Left ventricle myocardium inferior (tissue), 1 donor: ENCODE measurements at places on chromosomes 7 and 10. TPM values are rescaled to one million over a fixed set of nuclear protein-coding genes. Genes with fewer than 3 reads are reported as not detected.

GRCh38 chr10:80455461-80456349, 1.6 kb downstream of the TSPAN14 start:
- DNase-seq, result no peak

The OR2A5 gene
- total RNA-seq, result not detected

The SCART1 gene
- total RNA-seq, result 0.36 TPM

DNA sequence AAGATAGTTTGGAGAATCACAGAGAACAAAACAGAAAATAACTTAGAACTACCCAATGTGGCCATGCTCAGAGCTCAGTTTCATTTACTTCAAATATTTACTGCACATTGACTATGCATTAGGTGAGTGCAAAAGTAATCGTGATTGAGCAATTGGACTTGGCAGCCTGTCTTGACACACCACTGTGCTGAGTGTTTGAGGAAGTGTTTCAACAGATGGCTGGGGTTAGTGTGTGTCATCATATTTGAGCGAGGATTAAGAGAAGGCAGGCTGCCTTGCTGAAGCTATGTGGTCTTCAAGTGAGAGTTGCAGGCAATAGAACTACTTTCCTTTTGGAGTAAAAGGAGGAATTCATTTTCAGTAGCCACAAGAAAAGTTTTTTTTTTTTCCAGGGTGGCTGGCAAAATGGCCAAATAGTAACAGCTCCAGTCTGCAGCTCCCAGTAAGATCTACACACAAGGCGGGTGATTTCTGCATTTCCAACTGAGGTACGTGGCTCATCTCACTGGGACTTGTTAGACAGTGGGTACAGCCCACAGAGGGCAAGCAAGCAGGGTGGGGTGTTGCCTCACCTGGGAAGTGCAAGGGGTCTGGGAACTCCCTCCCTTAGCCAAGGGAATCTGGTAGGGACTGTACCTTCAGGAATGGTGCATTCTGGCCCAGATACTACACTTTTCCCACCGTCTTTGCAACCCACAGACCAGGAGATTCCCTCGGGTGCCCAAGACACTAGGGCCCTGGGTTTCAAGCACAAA, 37.6 kb downstream of the AKR1C4 start:
- no peak for DNase-seq

DNA sequence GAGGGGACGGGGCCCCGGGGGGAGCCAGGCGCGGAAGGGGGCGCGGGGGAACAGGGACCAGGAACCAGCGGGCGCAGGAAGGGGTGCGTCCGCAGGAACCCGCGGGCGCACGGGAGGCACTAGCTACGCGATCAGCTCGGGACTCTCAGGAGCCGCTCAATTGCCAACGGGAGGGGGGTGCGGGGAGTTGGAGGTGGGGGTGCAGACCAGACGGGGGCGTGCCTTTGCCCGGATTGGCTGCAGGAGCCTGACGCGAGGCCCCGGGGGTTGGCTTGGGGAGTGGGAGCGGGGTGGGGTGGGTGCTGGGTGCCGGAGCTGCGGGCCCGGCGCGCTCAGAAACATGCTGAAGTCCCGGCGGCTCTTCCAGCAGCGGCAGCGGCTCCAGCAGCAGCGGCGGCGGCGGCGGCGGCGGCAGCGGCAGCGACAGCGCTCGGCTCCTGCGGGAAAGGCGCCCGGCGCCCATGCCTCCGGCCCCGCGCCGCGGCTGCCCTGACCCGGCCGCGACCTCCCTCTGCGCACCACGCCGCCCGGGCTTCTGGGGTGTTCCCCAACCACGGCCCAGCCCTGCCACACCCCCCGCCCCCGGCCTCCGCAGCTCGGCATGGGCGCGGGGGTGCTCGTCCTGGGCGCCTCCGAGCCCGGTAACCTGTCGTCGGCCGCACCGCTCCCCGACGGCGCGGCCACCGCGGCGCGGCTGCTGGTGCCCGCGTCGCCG, at the start of gene ADRB1:
ADRB1 (plus strand) TSS at position 335 of the 715 bp plus-strand sequence; CDS start at position 602, 267 bp downstream.
- peak; percentile 96 for DNase-seq

- peak; percentile 43 for DNase-seq
Observed at GRCh38 chr7:29806208-29806994, at the start of gene WIPF3. TSS of gene WIPF3 (plus strand) at chr7:29806508. CDS start at chr7:29834725, 28,217 bp downstream.

GRCh38 chr7:70569335-70569819, 562.6 kb upstream of the GALNT17 start:
- no peak for DNase-seq
